ENCODE measurements at places on chromosomes 1 and 21.

GRCh38 chr1:38403667-38404066 is 357.1 kb upstream of the POU3F1 start:
- no peak for DNase-seq

GRCh38 chr1:14442669-14443068 is 155.8 kb upstream of the KAZN start:
- no peak for DNase-seq

DNA sequence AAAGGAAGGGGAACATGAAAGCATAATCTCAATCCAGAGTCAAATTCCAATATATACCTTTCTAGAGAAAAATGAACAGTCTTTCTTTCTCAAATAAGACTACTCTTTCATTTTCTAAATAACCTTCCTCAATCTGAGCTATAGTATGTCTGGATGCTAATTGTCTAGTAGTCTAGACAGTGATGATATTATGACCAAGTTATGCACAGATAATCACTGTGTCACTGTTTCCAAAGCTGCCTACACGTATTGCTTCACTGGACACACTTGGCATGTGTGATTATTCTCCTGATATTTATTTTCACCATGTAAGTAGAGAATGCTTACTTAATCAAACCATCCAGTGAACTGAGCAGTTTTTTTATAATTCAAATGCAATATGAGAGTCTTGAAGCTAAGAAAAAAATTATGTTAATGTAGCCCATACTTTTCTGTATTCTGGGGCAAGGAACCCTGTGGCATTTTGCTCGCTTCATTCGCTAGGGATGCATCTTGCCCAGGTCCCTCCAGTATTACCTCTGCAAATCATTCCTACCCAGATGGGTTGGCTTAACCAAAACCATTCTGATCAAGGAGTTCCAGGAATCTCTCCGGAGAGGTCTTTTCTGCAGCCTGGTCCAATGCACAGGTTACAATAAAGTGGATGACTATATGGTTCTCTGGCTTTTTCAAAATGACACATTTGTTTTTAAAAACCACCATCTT is 303.1 kb upstream of the RUNX1 start:
- no peak for DNase-seq

DNA sequence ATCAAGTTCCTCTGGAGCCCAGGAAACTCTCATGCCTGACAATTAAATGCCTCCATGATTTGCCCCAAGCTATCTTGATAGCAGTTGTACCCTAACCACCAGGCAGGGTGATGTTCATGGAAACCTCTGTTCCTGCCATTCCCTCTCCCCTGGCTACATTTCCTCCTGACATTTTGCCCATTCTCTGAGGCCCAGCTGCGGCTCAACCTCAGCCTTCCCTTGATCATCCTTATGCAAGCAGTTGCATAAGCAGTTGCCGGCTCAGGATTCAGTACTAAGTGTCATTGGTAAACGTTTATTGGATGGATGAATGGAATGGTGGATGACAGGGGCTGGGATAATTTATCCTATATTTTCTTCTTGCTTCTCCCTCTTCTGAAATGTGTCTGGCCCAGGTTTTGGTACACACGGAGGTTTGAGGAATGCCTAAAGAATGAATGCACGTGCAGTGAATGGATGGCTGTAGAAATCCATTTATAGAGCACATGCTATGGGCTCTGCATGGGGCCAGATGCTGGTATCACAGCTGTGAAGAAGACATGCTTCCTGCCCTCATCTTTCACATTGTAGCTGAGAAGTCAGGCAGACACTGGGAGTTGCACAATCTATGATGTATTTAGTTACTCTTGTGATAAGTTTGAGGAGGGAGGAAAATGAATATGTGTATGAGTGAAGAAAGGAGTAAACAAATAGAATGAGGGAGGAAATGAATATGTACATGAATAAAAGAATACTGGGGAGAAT is 261.8 kb downstream of the FOXD2 start:
- no peak for DNase-seq

DNA sequence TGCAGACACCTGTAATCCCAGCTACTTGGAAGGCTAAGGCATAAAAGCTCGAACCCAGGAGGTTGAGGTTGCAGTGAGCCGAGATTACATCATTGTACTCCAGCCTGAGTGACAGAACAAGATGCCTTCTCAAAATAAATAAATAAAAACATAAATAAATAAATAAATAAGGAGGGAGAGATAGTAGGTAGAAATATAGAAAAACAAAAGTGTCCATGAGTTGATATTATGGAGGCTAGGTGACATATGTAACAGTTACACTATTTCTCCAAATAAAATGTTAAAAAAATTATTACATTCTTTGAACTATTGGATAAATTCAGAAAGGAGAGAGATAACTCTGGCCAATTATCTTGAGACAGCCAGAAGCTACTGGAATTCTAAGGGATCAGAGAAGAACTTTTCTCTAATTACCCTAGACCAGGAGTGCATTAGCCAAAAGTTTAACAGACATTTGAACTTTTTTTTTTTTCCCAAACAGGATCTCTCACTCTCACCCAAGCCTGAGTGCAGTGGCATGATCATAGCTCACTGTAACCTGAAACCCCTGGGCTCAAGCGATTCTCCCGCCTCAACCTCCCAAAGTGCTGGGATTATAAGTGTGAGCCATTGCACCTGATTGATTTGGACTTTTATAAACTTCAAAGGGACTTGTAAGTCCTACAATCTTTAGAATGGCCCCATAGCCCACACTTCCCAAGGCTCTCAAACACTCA is 17.6 kb downstream of the SYNJ1 start:
- no peak for DNase-seq

GRCh38 chr1:51956528-51957509 is 33.7 kb downstream of the RAB3B start:
- no peak for DNase-seq

GRCh38 chr1:114508386-114508898 is 2.6 kb downstream of the TRIM33 start:
- no peak for DNase-seq

- DNase-seq = no peak
Observed at GRCh38 chr1:2228694-2229036, 546 bp downstream of the SKI start.

DNA sequence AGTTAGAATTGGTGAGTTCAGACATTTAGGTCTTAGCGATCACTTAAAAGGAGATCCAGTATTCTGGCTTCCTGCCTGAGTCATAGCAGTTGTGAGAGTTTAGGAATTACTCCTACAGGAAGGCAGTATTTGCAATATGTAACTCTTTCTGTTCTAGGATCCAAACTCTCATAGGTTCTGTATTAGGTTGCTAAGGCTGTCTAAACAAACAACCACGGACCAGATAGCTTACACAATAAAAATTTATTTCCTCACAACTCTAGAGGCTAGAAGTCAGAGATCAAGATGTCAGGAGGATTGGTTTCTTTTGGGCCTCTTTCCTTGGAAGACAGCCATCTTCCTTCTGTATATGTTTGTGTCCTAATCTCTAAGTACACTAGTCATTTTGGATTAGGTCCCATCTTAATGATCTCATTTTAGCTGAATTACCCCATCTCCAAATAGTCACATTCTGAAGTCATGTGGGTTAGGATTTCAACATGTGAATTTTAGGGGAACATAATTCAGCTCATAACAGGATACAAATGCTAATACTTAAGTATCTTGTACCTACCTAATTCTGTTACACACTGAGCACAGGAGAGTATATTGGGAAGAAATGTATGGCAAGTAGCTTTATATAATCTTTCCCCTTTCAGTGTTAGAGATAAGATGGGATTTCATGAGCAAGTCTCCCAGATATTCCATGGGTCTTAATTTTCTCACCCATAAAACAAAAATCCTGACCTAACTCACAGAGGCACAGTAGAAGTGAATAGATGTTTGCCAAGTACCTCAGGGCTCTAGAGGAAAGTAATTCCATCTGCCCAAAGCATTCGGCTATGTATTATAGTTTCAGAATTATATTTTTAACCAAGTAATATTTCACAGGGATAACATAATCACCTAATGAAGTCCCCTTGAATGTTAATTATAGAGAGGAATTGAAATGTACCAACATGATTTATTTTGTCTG is 144.4 kb downstream of the PTBP2 start:
- no peak for DNase-seq

DNA sequence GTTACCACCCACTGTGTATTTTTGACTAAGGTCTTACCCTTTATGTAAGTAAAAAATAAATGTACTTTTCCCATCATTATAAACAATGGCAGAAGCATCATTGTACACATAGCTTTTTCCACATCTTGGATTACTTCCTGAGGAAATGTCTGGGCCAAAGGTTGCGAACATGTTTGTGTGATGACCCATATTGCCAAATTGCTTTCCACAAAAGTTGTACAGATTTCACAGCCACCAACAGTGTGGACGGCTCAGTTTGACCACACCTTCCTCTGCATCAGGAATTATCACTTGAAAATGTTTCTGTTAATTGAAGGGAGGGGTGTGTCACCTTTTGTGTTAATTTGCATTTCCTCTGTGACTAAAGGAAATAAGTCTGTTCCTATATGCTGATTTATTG is 25.7 kb downstream of the AKNAD1 start:
- DNase-seq = no peak

DNA sequence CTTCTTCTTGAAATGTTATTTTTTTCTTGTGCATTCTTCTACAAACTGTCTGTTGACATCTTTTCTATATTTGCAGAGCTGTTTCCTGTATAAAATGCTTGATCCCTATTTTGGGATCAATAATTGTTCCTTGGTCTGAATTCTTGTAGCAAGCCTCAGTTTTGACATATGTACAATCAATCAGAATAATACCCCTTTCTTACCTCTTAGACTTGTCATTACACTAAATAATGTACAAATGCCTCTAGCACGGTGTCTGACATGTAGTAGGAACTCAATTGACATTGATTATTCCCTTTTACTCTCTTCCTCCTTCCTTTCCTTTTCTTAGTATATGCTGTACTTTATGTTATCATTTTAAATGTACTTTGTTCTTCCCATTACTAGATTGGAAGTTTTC is 25.2 kb downstream of the RWDD3 start:
- no peak for DNase-seq

GRCh38 chr1:238152119-238152518 is 261.4 kb upstream of the ZP4 start:
- no peak for DNase-seq

DNA sequence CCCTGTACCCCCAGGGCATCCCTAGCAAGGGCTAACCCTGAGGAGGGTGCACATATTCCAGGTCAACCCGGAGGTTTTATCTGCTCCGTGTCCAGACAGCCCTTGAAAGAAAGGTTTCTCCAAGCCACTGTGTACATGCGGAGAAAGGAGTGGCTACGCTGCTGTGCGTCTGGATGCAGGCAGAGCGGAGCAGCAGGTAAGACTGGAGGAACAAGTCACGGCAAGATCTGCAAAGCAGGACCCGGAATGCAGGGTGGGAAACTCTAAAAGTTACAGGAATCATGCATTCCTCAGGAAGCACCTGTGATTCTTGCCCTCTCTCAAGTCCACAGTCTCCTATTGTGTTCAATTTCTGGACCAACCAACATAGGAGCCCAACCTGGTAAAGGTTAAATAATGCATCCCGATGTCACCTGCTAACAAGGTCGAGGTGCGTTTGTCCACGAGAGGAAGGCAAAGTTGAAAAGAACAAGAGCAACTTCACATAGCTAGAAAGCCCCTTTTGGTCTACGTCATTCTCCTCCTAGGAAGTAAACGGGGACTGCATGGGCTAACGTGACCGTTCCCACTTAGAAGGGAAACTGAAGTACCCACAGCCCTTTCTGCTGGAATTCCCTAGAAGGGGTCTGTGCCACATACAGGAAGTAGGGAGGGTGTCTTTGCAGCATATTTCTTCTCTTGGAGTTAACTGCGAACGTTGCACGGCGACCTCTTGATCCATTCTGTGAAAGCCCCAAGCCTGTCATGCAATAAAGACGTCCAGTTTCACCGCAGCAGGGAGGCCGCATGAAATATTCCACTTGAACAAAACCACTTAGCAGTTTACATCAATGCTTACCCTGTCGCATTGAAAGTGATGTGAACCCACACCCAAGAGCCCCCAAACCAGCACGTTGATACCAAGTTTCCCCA is 5.8 kb downstream of the TIAM1 start:
- no peak for DNase-seq

DNA sequence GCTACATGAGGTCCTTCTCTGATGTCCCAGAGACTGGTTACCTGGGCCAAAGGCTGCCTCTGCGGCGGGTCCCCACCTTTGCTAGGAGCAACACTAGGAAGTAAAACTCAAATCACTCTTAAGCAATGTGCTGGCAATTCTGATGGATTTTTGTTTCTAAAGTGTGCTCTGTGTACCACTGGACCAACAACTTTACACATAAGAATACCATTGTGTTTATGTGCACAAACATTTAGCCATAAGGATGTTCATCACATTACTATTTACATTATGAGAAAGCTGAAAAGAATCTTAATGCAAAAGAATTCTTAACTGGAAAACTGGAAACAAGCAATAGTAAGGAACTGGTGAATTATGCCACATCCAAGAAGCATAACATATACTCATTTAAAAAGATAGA is 38.6 kb downstream of the SSBP3 start:
- no peak for DNase-seq

GRCh38 chr1:162137179-162137960 is 67.9 kb downstream of the NOS1AP start:
- no peak for DNase-seq

Data from CD4-positive, alpha-beta T cell treated with Interleukin-15 for 1 hour (primary cell).